ENCODE measurements at places on chromosomes 16 and 17.

- DNase-seq, result no peak
These were observed 20.9 kb upstream of the CSNK2A2 start for GRCh38 chr16:58218786-58219185.

DNA sequence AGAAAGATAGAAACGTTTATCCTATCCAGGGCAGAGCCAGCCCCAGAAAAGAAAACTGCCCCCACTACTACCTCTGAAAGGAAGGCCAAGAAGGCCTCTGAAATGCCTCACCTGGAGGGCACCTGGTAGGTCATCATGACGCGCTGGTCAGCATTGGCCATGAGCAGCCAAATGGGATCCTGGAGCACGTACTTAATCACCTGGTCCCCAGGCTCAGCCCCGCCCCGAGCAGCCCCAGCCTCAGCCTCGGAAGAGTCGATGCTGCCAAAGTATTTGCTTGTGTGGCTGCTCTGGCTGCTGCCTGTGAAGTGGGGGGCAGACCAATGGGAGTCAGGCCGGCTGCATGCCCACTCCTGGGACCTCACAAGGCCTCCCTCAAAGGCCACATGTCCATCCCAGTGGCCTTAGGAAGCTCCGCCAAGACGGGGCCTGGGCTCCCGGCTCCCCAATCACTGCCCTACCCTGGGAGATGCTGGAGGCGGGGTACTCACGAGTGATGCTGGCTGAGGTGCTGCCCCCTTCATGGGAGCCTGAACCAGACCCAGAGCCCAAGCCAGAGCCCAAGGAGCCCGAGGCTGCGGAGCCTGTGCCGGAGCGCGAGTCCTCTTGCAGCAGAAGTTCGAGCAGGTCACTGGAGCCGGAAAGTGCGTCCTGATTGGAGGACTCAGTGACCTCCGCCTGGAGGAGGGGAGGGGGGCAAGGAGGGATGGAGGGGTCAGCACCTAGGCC lies 9.9 kb downstream of the PER1 start:
- no peak for DNase-seq

GRCh38 chr17:48444516-48445247 lies 14.7 kb upstream of the SKAP1 start:
- DNase-seq, result no peak

DNA sequence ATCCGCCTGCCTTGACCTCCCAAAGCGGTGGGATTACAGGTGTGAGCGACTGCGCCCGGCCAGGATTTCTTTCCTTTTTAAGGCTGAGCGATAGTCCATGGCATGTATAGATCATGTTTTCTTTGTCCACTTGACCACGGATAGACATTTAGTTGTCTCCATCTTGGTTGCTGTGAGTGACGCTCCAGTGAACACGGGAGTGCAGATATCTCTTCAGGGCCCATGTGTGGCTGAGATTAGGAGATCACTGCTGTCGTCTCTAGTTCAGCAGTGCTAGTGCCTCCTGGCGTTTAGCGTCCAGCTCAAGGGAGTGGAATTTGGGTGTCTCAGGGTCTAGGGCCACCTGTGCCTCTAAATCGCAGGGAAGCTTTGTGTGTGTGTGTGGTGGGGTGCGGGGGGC lies 41.5 kb downstream of the ABCC1 start:
- DNase-seq, result no peak

DNA sequence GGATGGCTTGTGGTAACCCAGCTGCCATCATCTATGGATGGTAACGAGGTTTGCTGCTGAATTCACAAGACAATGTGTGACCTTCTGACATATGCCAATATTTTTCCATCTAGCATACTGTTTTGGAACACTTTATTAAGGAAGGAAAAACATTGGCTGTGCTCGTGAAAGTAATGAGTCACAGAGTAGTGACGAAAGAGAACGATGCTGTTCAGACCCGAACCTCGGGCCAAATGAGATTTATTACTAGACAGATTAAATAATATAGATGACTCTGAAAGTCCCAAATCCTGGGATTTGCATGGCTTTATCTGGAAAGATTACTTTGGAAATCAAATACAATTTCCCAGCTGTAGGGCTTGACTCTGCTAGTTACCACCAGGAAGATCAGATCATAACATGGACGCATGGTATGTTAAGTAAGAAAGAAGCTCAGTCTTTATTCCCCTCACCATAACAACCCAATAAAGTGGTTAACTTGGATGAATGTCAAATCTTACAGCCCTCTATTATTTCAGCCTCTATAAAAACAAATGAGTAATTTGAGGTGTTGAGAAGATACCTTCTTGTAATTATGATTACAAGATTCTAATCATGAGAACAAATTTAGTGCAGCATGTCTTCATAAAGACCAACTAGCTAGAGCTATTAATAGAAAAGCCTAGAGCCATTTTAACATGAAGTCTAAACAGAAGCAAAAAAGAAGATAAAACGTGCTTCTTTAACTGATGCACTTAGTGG lies 32.6 kb downstream of the ERN1 start:
- no peak for DNase-seq

DNA sequence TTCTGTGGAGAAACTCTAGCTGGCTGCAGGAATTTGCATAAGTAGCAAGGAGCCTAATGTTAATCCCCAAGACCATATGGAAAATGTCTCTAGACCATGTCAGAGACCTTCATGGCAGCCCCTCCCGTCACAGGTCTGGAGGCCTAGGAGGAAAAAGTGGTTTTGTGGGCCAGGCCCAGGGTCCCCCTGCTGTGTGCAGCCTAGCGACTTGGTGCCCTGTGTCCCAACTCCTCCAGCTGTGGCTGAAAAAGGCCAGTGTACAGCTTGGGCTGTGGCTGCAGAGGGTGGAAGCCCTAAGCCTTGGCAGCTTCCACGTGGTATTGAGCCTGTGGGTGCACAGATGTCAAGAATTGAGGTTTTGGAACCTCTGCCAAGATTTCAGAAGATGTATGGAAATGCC lies 306.9 kb upstream of the CA10 start:
- no peak for DNase-seq

DNA sequence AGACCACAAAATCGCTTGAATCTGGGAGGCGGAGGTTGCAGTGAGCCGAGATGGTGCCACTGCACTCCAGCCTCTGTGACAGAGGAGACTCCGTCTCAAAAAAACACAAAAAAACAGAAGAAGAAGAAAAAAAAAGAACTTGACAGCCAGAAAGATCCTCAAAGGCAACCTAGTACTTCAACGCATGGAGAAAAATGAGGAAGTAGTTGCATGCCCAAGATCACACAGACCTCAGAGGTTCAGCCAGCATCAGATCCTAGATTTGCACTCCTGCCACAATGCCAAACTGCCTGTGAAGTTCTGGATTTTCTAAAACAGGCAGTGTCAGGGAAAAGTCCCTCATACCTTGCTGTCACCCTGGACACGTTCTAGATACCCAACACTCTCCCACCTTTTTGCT lies 1.5 kb downstream of the ATPAF2 start:
- no peak for DNase-seq

GRCh38 chr17:1487939-1488825 lies 4.3 kb downstream of the MYO1C start:
- DNase-seq, result no peak

Data from stimulated activated CD4-positive, alpha-beta T cell treated with anti-CD3 and anti-CD28 coated beads, TNF-alpha, amount 100 ng/mL, for 24 hours (primary cell).